ENCODE measurements at places on chromosomes 4 and X.

DNA sequence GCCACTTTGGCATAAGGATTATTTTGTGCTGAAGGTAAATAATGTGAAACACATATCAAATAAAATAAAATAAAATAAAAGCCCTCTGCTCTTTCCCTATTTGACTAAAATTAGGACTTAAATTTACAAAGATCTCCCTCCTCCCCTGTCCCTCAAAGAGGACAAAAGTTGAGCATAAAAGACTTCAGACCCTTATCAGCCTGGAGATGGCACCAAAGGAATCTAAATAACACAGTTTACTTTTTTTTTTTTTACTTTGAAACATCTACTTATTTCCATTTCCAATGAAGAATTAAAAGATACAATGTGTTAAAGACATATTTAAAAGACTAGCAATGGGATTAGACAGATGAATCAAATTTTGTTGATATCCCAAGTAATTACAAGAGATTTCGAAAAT lies 89.7 kb downstream of the EPHA5 start:
- DNase-seq, result no peak

DNA sequence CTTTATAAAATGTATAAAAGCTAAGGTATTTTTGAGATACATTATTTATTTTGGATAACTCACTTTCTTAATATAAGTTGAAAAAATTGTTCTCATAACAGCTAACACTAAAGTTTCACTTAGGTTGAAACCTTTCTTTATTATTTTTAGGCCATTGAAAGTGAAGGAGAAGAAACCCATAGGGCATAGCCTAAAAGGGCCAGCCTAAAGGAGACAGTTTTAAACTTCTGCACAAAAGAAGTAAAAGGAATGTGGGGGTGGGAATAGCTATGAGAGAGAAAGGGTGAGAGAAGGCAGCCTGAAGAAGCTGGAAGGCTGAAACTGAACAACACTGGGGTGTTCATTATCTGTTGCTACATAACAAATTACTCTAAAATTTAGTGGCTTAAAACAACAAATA lies 57.6 kb upstream of the RAPGEF2 start:
- DNase-seq, result no peak

DNA sequence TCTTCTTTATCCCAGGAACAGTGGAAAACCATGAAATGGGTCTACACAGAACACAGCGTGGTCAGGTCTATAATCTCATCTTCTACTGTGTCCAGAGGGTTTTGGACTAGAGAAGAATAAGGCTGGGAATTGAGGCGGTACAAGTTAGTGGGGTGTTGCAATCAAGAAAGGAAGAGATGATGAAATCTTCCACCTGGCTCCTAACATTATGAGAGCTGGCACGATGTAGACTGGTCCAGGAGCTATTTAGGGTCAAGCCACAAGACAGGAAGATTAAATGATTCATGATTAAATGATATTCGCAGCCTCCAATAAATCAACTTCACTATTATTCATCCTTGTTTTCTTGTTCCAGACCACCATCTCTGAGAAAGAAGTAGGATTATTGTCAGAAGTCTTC lies 88.0 kb downstream of the ARSF start:
- no peak for DNase-seq

DNA sequence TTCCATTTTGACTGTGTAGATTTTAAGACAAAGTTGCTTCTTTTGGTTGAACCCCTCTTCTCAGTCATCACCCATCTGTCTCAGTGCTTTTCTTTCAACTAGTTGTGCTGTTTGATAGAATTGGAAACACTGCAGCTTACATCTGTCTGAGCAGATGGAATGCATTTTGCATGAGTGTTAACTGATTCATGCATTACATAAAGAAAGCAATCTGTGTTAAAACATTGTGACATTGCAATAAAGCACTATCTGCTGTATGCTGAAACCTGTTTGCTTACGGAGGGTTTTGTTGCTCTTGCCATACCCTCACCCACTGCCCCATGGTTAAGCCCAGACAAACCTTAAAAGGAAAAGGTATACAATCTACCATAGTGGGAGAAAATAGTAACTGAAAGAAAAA lies 47.4 kb downstream of the NRK start:
- no peak for DNase-seq

DNA sequence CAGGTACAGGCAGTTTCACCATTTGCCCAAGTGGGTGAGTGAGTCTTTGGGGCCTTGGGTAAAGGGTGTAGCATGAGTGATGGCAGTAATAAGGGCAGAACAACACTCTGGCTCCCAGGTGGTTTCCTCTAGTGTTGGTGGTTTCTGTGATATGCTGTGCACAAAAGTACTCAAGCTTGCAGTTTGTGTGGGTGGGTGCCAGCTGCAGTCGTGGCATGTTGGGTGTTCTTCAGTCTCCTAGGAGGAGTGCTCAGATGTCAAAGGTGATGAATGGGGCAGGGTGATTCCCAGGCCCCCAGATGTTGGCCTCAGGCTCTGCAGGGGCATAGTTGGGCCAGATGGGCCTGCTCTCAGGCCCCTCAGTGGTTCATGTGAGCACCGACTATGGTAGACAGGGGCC lies 166.1 kb upstream of the KLF8 start:
- no peak for DNase-seq

Data from CD4-positive, alpha-beta T cell treated with Interleukin-21 for 1 hour (primary cell).